ENCODE measurements at places on chromosomes 16 and 17.

DNA sequence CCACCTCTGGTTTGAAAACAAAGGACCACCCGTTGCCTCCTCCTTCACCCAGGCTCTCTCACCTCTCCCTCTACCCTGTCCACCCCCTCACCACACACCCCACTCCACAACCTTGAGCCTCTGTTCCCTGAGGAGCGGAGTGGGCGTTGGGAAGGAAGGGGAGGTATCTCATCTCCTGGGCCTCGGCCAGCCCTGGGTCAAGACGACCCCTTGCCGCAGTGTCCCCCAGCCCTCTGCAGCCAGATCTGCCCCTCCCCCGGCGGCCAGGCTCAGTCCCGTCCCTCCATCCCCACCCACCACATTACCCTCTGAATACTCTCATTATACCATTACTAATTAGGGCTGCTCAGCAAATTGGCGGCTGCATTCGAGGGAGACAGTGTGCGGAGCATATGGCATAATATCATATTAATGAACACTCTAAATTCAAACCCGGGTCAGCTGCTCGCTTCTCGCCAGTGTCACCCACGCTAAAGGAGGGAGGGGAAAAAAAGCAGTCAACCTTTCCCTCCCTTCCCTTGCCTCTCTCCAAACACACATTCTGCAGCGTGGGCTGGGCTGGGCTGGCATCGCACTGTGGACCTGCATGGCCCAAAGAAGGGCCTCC, 123.2 kb upstream of the LHX1 start:
- DNase-seq, result no peak

GRCh38 chr16:1117176-1117900, 21.3 kb upstream of the C1QTNF8 start:
- no peak for DNase-seq

GRCh38 chr16:81518439-81518757, 73.8 kb downstream of the CMIP start:
- no peak for DNase-seq

DNA sequence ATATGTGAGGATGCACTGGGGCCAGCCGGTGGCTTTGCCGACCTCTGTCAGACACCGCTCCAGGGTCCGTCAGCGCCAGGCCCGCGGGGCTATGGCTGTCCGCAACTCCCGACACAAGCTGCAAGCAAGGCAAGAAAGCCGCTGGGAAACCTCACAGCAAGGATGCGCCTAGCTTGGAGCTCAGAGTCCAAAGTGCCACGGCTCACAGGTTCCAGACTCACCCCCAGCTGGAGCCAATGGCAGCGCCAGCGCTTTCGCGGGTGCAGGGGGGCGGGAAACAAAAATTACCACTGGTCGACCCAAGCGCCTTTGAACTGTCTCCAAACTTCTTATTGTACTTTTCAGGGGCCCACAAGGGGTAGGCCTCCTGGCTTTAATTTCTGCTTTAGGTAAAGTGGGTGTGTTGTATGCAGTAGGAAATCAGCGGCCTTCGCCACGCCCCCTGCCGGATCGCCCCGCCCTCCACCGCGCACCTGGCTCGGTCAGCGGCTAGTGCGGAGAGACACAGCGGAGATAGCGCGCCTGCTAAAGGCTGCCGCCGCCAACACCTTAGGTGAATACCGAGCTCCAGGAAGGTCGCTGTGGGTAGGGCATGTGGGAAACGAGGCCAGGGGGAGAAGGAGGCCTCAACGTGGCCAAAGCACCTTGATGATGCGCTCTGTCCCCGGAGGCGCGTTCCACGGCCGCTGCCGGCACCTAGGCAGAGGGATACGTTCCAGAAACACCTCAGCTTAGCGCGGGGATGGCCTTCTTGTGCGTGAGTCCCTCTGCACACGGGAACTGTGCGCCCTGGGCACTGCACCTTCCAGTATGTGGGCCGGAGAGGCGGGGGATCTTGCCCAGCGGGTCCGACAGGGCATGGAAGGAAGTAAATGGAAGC, 61.0 kb upstream of the RBL2 start:
- DNase-seq, result peak; percentile 30

- DNase-seq, result no peak
Measured at GRCh38 chr16:81798311-81799137, 19.4 kb downstream of the PLCG2 start.

- no peak for DNase-seq
Measured at GRCh38 chr16:88780142-88781062, 4.6 kb downstream of the PIEZO1 start.

- DNase-seq, result no peak
Measured at GRCh38 chr16:57427824-57428223, 19.4 kb downstream of the CIAPIN1 start.

DNA sequence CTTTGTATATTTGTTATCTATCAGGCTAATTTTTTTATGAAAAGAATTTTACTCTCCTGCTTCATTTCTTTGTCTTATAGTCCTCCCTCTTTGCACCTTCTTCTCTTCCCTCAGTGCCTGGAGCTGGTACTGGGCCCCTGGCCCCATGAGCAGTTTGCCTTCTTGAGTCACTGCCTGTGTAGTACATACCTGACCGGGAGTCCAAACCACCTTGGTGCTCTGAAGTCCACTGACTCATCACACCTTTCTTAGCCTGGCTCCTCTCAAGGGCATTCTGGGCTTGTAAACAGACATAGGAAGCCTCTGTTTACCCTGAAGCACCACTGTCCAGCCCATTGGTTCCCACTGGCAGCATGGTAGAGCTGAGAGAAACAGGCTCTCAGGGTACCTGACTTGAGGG, 11.0 kb upstream of the TACO1 start:
- no peak for DNase-seq

DNA sequence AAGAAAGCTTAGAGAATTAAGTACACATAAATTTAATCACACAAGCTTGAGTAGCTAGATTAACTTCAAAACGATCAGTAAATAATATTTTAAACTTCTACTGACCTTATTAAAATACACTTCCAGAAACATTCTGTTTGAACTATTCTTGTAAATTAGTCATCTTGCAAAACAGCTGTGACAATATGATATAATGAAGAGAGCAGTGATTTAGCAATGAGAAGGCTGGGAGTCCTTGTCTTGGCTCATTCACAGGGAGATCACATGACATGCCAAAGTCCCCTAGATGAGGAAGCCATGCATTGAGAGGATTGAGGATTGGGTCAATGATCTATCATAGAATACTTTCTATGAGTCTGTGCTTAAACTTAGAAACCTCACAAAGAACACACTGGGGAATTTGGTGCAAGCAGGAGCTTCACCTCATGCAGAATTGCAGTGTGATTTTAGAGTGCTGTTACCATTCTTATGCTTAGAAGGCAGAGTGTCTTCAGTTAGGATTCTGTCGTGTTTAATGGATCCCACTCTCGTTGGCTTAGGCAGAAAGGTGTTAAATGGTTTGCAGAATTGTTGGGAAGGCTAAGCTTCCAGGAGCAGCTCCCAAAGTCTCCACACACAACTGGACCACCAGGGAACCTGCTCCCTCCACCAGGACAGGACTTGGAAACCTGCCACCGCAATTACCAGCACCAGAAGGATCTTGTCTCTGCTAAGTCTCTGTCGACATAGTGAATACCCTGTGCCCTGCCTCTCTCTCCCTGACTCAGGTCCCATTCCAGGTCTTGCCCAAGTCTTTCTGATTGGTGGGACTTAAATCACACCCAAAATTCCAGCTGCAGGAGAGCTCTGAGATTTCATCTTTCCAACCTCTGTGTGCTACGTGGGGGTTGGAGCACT, 87.1 kb downstream of the USP22 start:
- DNase-seq, result no peak

DNA sequence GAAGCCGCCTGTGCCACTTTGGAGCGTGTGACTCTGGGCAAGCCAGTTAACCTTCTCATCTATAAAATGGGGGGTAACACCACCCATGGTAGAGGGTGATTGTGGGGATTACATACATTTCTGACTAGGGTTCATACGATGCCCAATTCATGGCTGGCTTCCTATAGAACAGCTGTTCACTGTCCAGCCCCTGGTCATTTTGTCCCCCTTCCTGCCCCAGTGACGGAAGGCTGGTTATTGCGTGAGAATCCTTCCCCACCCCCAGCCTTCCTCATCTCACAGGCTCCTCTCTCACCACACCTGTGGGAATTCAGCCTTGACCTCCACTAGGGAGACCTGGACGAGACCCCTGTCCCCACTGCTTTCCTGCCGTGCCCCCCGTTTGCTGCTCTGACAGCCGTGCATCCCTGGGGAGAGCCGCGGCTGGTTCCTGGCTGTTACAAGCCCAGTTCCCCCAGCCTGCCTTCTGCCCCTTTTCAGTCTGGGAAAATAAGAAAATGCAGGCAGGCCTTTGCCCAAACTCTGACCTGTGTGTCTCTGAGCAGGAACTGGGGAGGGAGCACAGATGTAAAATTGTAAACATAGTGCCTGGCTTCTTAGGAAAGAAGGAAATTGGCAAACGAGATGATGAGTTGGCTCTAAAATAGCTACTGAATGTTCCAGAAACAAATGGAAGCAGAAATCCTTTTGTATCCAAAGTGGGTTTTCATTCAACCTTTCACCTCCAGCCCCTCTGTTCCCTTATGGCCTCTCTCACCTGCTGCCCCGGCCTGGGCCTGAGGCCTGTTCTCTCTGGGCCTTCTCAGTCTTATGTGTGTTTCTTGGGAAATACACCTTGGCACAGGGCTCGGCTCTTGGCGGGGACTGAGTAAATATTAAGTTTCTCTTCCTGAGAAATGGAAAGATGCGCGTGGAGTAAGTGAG, 67.3 kb downstream of the OR1D5 start:
- DNase-seq, result no peak

DNA sequence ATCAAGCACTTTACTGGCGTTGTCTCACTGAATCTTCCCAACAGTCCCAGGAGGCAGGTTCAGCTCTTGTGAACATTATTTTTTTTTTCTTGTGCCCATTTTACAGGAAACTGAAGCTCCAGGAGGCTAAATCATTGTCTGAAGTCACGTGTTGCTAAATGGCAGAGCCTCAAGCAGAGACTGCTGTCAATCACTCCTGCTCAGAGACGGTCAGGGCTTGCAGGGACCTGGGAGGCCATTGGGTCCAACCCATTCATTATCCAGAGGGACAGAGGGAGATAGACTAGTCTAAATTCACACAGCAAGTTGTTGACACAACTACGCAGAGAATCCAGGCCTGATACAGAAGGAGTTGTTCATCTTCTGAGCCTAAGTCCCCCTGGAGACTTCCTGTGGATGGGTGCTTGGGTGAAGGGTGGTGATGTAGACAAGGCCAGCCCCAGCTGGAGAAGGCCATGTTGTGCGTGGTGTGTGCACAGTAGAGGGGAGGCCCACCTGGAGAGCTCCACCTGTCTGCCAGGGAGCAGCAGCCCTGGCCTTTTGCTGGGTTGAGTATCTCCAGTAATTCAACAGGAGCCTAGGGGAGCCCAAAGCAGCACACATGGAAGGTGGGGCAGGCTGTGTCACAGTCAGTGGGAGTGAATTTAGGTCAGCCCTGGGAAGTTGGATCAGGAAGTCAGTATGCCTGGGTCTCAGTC, 24.3 kb upstream of the C1QL1 start:
- DNase-seq, result no peak

DNA sequence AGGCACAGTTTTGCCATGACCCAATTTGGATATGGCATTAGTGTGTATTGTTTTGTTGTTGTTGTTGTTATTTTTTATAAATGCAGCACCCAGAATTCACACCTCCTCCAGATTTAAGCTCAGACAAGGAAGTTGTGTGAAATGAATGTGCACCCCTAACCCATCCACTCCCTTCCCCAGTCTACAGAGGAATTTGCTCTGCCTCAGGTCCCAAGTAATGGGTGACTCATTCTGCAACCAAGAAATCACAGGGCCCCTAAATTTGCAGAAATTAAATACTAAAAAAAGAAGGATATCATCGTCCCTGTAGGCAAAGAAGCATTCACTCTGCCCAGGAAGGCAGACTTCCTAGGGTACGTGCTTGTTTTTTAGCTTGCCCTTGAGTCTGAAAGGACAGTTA, 62.3 kb downstream of the CLEC16A start:
- no peak for DNase-seq

DNA sequence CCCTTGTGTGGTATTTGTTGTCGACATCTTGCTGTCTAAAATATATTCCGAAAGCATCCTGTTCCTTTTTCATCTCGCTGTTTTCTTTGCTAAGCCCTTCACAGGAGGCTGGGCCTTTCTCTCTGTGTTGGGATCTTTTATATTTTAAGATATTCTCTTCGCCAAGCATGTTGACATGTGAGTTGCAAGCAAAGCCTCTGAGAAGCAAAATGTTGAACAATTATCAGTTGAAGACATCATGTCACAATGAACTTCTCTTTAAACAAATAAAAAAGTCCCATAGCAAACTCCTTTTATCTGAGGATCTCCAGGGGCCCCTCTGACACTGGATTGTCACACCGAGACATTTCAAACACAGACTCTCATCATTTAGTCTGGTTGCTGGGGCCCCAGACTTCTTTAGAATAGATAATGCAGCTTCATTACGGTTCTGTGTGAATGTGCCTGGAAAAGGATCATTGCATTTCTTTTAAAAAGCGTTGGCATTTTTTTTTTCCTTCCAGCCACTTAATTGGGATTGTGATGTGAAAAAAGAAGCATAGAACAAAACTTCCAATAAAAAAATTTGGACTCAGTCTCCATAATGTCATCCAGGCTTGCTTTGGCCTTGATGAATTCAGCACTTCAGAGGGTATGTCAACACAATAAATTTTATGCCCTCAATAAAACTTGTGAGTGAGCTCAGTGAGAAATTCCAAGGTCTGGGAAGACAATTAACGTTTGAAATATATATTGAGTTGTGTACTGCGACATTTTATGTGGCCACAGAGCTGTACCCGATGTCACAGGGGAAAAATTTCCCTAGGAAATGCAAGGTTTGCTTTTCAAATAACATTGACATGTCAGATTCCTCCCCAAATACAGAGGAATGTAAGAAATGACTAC, 496.8 kb downstream of the XYLT1 start:
- DNase-seq, result no peak

GRCh38 chr16:21185659-21186325, 25.6 kb downstream of the ZP2 start:
- DNase-seq, result no peak

DNA sequence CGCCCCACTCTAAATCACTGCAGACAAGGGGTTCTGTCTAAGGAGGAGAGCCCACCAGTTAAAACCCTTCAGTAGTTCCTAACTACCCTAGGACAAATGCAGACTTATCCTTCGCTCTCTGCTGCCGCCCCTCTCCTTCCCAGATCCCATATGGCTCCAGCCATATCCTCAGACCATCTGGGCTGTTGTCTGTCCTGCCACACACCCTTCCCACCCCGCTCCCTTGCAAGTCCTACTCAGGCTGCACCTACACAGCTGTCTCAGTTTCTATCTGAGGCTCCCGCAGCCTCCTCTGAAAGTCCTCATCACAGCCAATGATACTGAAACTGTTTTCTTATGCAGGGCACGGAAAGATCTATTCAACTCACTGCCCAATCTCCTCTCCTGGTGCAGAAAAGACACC, 720 bp upstream of the BCKDK start:
- no peak for DNase-seq

GRCh38 chr17:34616148-34616547, 36.8 kb downstream of the TMEM132E start:
- no peak for DNase-seq

DNA sequence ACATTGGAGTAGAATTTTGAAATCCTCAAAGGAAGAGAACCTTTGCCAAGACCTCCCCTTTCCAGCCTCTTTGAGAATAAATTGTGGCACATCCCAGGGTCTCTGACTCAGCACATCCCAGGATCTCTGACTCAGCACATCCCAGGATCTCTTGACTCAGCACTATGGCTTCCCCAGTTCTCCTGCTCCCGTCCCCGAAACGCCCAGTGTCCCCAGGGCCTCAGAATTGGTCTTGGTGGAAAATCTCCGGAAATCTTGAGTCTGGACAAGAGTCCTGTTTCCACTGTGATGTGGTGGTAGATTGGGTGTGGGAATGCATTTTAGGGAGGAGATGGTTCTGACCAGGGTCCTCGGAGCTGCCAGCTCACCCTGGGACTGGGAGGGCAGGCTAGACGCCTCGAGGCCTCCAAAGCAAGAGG, 19.2 kb downstream of the PLXDC1 start:
- no peak for DNase-seq

- DNase-seq, result no peak
Measured at GRCh38 chr16:20327444-20328041, at the start of gene GP2. TSS of gene GP2 (minus strand) at chr16:20327513. CDS start at chr16:20326431, 1,082 bp downstream.

Measured in lower leg skin (tissue), 4 donors.